Activated T-helper 17 cell treated with anti-CD3 and anti-CD28 coated beads, Interleukin-2, amount 50 U/mL, for 72 hours (primary cell): ENCODE measurements at places on chromosomes 4 and X. TPM values are rescaled to one million over a fixed set of nuclear protein-coding genes. Genes with fewer than 3 reads are reported as not detected.

- no peak for ATAC-seq
Measured at GRCh38 chrX:47651043-47651905, 911 bp upstream of the ELK1 start.

GRCh38 chrX:123476611-123477219 is 256.1 kb downstream of the THOC2 start:
- no peak for ATAC-seq

GRCh38 chrX:97637289-97637688 is 753.6 kb downstream of the RPA4 start:
- no peak for ATAC-seq

- ATAC-seq, result no peak
Measured at GRCh38 chrX:29348288-29348687, 761.0 kb downstream of the IL1RAPL1 start.

The BCAP31 gene
- 170 TPM for total RNA-seq

The C4orf51 gene
- total RNA-seq, result not detected

The TLR3 gene
- 0.32 TPM for total RNA-seq

The SUPT20HL1 gene
- total RNA-seq, result 0.71 TPM
